ENCODE measurements at places on chromosomes 2 and 18.

- peak; percentile 13 for DNase-seq
Measured at GRCh38 chr2:20509770-20510490, 63.1 kb downstream of the RHOB start.

GRCh38 chr18:76960528-76961035 is 138.2 kb downstream of the ZNF236 start:
- no peak for DNase-seq

GRCh38 chr2:43331422-43331821 is 105.0 kb upstream of the ZFP36L2 start:
- DNase-seq: no peak

GRCh38 chr2:203782262-203782976 is 76.0 kb downstream of the CD28 start:
- DNase-seq: peak; percentile 86

DNA sequence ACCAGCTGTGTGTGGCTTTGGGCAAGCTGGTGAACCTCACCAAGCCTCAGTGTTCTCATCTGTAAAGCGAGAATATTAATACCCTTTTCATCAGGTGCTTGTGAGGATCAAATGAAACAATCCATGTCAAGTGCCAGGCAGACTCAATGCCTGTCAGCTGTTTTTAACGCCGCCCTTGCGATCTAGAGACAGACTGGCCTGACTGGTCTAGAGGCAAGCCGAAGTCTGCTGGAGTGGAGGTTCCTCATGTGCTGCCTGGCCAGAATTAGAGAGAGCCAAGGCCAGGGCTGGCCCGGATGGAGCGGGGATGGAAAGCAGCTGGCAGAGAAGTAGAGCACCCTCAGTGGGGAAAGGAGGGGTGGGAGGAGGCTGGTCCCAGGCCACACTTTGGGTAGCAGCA is 74.5 kb upstream of the B3GNT7 start:
- no peak for DNase-seq

DNA sequence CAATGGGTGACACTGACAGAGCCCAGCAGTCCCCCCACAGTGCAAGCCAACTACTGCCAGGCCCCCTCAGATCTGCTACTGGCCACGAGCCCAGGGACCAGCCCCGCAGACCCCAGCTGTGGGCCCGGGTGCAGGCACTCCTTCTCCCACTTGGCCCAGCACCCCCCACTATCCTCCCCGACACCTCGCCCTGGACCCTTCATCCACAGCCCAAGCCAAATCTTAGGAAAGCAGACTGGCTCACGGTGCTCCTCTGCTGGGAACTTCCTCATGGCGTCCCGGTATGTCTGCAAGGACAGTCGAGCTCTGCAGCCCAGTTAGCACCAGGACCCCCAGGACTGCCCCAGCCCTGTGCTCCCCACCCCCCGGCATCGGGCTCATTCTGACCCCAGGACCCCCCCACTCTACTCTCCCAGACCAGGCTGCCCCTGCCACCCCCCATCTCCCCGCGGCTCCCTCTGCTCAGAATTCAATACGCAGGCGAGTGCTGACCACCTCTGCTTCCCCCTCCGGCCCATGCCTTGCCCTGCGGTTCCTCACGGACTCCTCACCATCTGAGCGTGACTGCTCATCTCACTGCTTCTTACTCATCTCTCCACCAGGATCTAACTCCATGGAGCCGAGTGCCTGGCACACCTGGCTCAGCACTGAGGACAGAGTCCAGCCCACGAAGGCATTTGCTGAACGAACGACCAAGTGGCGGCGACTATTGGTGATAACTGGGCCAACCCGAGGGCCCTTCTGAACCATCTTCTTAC is 85.7 kb downstream of the PXDN start:
- DNase-seq: no peak

GRCh38 chr2:213021971-213022899 is 129.2 kb downstream of the IKZF2 start:
- peak; percentile 8 for DNase-seq
